ENCODE measurements at places on chromosomes 5 and 9.

DNA sequence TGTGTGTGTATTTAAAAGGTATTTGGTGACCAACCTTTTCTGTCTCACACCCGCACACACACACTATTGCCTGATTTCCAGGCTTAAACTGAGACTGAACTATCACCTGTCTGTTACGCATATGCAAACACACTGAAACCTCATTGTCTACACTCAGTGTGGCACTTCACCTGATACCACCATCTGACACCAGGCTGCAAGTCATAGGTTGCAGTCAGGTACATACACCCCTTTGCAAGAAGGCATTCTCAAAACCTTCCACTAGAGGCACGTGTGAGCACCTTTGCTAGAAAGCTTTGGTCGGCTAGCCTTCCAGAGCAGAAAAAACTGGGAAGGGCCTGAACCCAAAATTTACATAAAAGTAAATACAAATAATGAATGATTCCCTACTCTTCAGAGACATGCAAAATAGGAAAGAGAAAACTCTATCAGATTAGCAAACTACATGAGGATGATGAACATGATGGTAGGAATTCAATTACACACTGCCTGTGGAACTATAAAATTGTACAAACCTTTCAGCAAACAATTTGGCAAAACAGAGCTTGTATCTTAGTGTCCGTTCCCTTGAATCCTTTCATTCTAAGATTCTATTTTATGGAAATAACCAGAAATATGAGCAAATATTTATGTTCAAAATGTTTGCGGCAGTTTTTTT, 5.9 kb upstream of the FOXD1 start:
- no peak for DNase-seq

DNA sequence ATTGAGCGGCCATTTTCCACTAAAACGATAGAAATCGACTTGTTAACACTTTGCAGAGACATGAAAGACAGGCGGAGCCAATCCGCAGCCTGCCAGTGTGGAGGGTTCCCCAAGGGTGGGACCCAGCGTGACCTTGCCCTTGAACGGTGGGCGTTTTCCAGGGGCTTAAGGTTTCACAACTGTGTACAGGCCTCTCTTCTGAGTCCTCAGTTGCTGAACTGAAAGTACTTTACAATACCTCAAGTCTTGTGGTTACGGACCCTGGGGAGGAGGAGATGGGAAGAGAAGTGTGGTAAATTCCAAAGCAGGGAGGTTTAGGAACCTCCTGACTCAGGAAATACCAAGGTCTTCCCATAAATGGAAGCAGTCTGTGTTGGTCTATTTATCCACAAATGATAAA, 68.2 kb upstream of the CKMT2 start:
- no peak for DNase-seq

GRCh38 chr9:83629433-83630104, 6.6 kb downstream of the IDNK start:
- DNase-seq, result no peak

DNA sequence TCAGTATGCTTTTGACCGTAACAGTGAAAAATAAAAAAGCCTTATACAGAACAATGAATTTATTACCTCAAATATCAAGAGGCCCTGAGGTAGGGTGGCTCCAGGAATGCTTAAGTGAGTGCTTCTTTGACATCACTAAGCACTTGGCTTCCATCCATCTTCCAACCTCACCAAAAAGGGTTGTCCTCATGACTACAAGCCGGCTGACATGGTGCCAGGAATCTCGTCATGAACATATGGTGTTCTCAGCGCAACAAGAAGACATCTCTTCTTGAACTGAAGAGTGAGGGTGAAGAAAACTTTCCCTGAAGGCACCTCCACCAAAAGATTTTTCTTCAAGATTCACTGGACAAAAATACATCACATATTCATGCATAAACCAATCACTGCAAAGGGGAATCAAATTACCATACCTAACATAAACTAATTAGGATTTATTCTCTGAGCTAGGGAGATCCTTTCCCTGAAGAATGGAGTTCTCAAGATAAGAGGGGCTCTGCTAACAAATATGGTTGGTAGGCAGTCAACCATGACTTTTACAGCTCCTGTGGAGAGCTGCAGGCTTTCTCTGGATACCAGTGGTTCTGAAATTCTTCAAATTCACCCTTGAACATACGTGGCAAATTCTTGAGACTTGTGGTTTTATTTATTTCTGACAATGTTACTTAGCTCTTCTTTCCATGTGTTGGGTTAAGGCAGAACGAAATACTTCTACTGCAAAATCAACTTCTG, 49.5 kb downstream of the AGXT2 start:
- DNase-seq, result no peak

GRCh38 chr9:96321515-96321914, 19.5 kb upstream of the HSD17B3 start:
- DNase-seq, result no peak

DNA sequence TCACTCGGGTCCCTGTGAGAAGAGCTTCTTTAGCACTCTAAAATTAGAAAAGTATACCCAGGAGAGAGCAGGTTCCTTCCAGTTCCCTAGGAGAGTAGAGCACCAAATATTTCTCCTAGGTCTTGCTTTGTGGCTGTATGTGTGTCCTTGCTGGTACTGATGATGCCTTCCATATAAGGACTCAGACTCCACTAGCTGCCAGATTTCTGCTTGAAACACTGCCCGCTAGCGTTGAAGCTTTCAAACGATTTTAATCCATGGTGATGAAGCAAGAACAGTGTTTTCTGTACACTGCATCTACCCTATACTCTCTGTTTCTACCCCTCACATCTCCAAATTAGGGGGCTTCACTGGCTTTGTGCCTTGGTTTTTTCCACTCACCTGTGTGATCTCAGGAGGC, 2.4 kb upstream of the SMC2 start:
- DNase-seq, result no peak

DNA sequence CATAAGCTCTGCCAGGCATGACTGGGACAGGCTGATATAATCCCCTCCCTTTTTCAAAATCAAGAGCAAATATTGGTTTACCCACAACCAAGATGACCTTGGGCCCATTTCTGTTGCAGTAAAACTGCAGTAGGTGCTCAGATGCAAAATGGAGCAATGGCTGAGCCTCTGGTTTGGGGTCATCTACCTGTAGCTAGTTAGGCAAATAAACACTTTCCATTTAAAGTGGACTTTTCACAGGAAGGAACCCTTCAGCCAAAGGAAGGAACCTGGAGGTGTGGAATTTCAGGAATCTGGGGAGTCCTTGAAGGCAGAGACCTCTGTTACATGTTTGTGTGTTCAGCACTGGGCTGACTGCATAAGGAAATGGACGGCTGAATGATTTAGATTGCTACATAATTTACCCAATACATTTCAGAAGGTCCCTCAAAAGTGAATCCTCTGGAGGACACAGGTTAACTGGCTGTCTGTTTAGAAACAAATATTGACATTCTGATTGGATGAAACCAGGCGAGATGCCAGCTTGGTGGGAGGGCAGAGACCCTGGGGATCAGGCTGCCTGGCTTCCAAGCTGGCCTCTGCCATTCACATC, 170.1 kb upstream of the ZNF618 start:
- no peak for DNase-seq

DNA sequence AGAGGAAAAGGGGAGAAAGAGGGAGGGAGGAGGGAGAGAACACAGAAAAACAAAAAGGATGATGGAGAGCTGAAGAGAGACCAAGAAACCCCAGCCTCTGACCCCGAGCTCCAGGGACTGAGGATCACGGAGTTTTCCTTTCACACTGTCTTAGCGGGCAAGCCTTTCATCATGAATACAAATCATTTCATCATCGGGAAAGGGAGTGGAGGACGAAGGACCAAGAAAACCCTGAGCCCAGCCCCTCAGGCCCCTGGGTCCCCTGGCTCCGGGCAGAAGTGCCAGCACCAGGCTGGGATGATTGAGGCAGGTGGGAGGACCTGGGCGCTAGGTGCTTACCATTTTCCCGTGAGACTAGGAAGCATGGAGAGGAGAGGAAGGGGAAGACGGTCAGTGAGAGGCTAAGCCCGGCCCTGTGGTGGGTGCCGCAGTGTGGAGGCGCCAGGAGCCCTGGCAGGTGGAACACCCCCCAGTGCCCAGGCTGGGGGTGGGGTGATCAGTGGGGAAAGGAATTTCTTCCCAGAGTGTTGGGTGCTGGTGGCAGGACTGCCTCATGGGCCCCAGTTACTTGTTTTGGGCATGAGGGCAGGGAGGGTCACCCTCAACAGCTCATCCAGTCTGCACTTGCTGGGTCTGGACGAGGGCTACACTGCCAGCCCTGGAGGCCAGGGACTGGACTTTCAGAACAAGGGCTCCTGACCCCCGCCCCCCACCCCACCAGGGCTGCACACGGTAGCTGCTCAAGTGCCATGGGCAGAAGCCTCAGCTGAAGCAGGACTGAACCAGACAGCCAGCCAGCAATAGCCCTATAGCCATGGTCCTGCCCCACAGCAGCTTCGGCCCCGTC, 49.0 kb upstream of the SARDH start:
- DNase-seq, result no peak

DNA sequence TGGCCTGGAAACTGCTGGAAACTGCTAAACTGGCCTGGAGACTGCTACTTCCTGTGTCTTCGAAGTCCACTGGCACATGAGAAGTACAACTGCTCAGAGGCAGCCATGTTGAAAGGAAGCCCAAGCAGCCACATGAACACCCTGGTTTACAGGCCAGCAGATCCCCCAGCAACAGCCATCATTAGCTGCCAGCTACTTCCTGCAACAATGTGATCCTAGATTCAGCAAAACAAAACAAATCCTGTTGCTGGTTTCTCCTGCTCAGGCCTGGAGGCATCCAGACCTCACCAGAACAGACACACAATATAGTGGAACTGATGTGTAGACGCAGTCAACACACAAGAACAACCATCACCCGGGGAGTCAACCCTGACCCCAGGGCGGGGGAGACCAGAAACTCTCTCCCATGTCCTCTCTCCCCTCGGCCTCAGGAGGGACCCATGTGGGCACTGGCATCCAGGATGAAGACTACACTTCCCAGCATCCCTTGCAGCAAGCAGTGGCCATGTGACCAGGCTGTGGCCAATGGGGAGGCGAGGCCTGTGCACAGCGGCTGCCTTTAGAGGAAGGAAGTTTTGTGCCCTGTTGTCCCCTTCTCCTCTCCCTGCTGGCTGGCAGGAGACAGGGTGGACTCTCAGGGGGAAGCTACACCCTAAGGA, 9.2 kb upstream of the LCN15 start:
- DNase-seq, result peak; percentile 19

GRCh38 chr5:43231977-43232376, 40.0 kb downstream of the NIM1K start:
- no peak for DNase-seq
